ENCODE measurements at places on chromosomes 13 and 19.

- no peak for DNase-seq
Measured at GRCh38 chr19:15169541-15170285, 31.1 kb downstream of the NOTCH3 start.

GRCh38 chr13:98175823-98176222 is 1.2 kb downstream of the RNF113B start:
- no peak for DNase-seq

GRCh38 chr19:48705431-48705830 is 9.7 kb downstream of the FUT2 start:
- DNase-seq: no peak

- no peak for DNase-seq
Measured at GRCh38 chr19:33773704-33774624, 22.7 kb upstream of the KCTD15 start.

Measured in Karpas-422 (cell line).